Activated naive CD8-positive, alpha-beta T cell treated with anti-CD3 and anti-CD28 coated beads, Interleukin-2, amount 10 ng/mL, durations not matched to agents 7 days and 5 days (primary cell): ENCODE measurements at places on chromosomes 7 and 10. TPM values are rescaled to one million over a fixed set of nuclear protein-coding genes. Genes with fewer than 3 reads are reported as not detected.

GRCh38 chr7:27697861-27698430 lies 35.3 kb upstream of the HIBADH start:
- peaks cover 2% of the 10 kb centered on the region for H3K27me3 ChIP-seq
- H3K36me3 ChIP-seq = no peaks in the 10 kb centered on the region
- no peak overlapping the region for H3K4me3 ChIP-seq
- DNase-seq = no peak
- H3K4me1 ChIP-seq = no peaks in the 10 kb centered on the region
- no peak overlapping the region for H3K27ac ChIP-seq

DNA sequence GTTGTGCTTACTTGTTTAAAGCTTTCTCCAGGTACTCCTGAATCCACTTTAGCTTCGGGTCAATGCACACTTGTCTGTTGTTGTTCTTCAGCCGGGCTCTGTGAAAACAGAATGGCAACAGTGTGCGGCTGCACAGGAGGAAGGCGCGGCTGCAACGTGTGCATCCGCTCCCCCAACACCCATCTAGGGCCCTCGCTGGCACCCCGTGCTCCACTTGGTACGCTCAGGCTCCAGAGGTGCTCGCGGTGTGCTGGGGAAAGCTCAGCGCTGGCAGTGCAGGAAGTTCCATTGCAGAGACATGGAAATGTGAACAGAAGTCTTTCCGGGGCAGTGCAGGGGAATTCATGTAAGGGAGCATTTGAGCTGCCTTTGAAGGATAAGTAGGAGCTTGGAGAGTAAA lies 6.3 kb downstream of the CXCL12 start:
- no peak overlapping the region for H3K4me3 ChIP-seq
- H3K27ac ChIP-seq = no peak overlapping the region
- H3K27me3 ChIP-seq = peaks cover 19% of the 10 kb centered on the region
- no peak for DNase-seq

- no peak overlapping the region for H3K4me3 ChIP-seq
- H3K4me1 ChIP-seq = peaks cover 12% of the 10 kb centered on the region
- no peak for DNase-seq
- H3K27me3 ChIP-seq = peaks cover 3% of the 10 kb centered on the region
These were observed 6.2 kb upstream of the BAG3 start for GRCh38 chr10:119644994-119645393.

FAM25G gene
- not detected for total RNA-seq

- no peak for DNase-seq
- H3K27ac ChIP-seq = no peak overlapping the region
- H3K36me3 ChIP-seq = no peaks in the 10 kb centered on the region
These were observed 122.6 kb downstream of the FAM107B start for GRCh38 chr10:14652067-14652466.

- H3K36me3 ChIP-seq = no peaks in the 10 kb centered on the region
- no peak for DNase-seq
- H3K27ac ChIP-seq = no peak overlapping the region
These were observed 13.5 kb downstream of the TBXAS1 start for GRCh38 chr7:139842401-139843210.

DNA sequence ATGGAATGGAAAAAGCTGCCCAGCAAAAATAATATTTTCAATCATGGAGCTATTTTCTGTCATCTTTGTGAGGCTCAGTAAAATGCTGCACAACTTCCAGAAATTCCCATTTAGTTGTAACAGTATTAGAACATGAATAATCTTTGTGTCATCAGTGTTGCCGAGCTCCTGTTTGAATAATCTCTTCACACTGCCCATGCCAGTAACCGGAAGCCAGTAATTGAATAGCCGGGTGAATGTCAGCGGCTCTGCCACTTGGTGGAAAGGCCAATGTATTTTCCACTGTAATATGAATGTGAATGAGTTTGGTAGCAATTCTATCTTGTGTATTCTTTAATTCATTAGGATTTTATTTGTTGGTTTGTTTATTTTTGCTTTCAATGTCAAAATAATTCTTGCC lies 172.5 kb upstream of the INSYN2A start:
- DNase-seq = no peak
- no peaks in the 10 kb centered on the region for H3K36me3 ChIP-seq
- peaks cover 3% of the 10 kb centered on the region for H3K27me3 ChIP-seq
- H3K4me1 ChIP-seq = no peaks in the 10 kb centered on the region
- H3K27ac ChIP-seq = no peak overlapping the region

GRCh38 chr7:116708861-116709260 lies 36.9 kb downstream of the MET start:
- H3K4me1 ChIP-seq = no peaks in the 10 kb centered on the region
- H3K27ac ChIP-seq = no peak overlapping the region
- DNase-seq = no peak
- peaks cover 5% of the 10 kb centered on the region for H3K27me3 ChIP-seq
- H3K4me3 ChIP-seq = no peak overlapping the region

- peaks cover 32% of the 10 kb centered on the region for H3K4me1 ChIP-seq
- peak overlapping the region; percentile 57 for H3K4me3 ChIP-seq
- H3K27ac ChIP-seq = peak overlapping the region; percentile 39
- no peak for DNase-seq
- peaks cover 9% of the 10 kb centered on the region for H3K36me3 ChIP-seq
These were observed 111.2 kb downstream of the RALA start for GRCh38 chr7:39734633-39735004.

RAB19 gene
- 9.1 TPM for total RNA-seq

- H3K27me3 ChIP-seq = peaks cover 15% of the 10 kb centered on the region
- no peaks in the 10 kb centered on the region for H3K4me1 ChIP-seq
- H3K4me3 ChIP-seq = no peak overlapping the region
- no peak for DNase-seq
These were observed 140.9 kb downstream of the ADCYAP1R1 start for GRCh38 chr7:31192986-31193385.

TMEM106B gene
- 45.7 TPM for total RNA-seq

LIPN gene
- not detected for total RNA-seq

CALU gene
- total RNA-seq = 30.2 TPM

PON1 gene
- not detected for total RNA-seq

RADIL gene
- total RNA-seq = 0.17 TPM

MET gene
- total RNA-seq = not detected
